H7 (cell line): ENCODE measurements at places on chromosomes 6 and 20.
A peak's percentile ranks its signal among the peaks of the same experiment; 100 is the strongest.

DNA sequence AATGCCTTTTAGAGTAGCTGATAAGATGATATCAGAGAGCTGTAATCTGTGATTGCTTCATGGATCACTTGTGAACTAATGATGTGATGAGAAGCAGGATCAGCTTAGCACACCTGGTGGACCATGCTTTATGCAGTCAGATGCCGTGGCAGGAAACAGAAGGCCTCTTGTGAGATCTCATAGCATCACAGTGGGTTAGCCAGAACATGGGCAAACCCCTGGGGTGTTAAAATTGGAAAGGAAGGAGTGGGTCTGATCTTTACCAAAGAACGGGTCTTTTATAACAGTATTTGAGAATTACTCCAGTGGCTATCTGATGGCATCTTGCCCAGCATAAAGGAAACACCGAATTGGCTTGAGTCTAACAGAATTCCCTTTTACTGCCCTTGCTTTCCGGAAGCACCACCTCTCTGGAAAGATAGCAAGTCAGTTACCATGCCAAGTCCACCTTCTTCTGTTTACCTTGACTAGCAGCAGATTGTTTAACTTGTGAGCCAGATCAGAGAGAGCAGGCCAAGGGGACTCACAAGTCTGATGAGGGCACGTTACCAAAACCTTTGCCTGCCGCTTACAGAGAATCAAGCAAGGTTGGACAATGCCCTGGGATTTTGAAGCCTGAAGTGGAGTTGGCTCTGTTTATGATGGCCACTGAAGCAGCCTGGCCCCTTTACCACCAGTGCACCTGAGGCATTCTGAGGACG lies 20.9 kb upstream of the SRF start:
- DNase-seq = no peak

GRCh38 chr6:119129148-119129967 lies 50.9 kb upstream of the FAM184A start:
- DNase-seq = peak; percentile 46

- no peak for DNase-seq
Observed at GRCh38 chr20:9460518-9460917, 53.9 kb upstream of the LAMP5 start.

DNA sequence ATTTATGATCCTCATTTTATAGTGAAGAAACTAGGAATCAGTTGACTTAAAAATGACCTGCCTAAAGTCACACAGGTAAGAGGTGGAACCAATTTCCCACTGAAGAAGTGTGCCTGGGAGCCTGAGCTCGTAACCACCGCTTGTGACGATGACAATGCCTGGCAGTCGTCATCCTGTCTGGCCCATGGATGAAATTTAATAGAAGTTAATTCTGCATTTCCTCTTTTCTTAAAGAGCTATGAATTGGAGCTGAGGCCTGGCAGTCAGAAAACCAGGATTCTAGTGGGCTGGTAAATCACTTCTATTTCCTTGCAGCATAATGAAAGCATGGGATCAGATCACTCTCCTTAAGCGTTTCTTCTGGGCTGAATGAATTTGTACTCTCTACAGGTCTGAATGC lies 200.0 kb upstream of the SGK1 start:
- DNase-seq = no peak

GRCh38 chr20:13029687-13030375 lies 21.1 kb downstream of the SPTLC3 start:
- no peak for DNase-seq

DNA sequence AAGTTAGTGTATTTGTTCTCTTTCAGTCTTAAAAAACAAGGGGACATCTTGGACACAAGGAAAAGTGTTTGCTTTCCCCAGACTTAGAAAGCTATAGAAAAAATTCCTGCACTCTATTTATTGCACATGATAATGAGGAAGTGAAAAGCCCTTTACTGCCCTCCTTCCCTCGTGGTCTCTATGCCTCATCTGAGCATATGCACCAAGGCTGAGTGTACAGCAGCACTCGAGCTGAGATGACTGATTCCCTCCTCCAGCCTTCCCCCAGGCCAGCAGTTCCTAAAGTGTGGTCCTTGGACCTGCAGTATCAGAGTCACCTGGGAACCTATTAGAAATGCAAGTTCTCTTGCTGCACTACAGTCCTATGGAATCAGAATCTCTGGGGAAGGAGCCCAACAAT lies 14.3 kb upstream of the LAMP5 start:
- DNase-seq = no peak

DNA sequence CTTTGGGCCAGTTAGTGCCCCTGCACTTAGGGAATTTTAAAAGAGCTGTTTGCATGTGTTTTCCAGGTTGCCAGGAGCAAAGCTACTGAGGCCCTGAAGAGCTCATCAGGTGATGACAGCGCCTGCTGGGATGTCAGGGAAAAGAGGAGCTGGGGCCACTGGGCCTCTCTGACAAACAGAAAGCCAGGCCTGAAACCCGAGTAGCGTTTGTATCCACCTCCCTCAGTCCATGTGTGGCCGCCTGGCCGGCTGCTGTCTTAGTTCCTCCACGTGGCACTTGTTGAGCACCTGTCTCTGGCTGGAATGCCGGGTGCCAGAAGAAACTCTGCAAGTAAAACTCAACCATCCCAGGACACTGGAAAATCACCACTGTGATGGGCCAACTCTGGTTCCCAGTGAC lies 601.2 kb downstream of the CDH26 start:
- DNase-seq = peak; percentile 43

- DNase-seq = no peak
Observed at GRCh38 chr6:20924911-20925543, 390.8 kb downstream of the CDKAL1 start.

DNA sequence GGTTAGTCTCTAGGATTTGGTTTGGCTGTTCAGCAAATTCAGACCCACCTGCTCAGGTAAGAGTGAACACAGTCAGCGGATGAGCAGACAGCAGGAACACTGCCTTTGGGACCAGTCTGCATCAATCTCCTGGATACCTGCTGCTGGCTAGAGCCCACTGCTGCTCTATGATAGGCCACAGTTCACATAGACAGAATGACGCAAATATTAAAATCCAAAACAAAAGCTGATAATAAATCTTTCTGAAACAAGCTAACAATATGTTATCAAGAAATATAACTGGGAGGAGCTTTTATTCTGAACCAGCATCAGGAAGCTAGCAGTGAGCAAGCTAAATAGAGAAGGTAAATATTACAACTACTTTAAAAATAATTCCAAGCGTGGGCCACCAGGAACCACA lies at the start of gene TAAR1:
TSS of gene TAAR1 (minus strand) at position 101 of the 400 bp plus-strand sequence. CDS start 13,179 bp downstream, outside the sequence.
- no peak for DNase-seq

- DNase-seq = peak; percentile 74
Observed at GRCh38 chr6:72182337-72183246, 296.2 kb downstream of the RIMS1 start.

DNA sequence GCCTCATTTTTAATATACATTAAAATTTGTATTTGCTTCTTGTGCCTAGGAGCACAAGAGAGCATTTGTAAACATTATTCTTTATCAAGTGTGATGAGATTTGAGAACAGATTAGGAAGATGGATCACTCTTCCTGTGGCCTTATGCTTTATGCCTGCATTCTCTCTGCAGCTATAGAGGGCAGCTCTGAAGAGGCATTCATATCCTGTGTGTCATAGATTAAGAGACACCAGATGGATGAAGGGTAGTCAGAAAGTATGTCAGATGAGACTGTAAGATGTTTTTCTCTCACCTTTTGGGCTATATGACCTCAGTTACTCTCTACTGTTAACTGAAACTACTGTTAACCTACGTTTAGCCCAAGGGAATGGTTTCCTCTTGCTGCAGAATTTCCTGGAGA lies 61.4 kb downstream of the DNAH8 start:
- DNase-seq = no peak

DNA sequence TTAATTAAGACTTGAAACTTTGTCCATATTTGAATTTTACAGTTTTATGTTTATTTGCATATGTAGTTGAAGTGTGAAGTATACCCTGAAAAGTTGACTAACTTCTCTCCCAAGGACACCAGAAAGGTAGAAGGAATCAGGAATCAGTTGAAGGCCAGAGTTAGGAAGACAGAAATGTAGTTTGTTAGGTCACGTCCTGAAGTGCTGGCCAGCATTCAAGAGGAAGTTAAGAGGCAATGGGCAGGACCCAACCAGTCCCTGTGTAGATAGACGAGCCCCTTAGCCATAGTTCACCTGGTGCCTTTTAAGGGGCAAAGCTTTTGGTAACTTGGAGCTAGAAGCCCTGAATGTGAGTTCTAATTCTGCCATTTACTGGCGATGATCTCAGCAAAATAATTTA lies 250.4 kb upstream of the KCNQ5 start:
- DNase-seq = no peak

DNA sequence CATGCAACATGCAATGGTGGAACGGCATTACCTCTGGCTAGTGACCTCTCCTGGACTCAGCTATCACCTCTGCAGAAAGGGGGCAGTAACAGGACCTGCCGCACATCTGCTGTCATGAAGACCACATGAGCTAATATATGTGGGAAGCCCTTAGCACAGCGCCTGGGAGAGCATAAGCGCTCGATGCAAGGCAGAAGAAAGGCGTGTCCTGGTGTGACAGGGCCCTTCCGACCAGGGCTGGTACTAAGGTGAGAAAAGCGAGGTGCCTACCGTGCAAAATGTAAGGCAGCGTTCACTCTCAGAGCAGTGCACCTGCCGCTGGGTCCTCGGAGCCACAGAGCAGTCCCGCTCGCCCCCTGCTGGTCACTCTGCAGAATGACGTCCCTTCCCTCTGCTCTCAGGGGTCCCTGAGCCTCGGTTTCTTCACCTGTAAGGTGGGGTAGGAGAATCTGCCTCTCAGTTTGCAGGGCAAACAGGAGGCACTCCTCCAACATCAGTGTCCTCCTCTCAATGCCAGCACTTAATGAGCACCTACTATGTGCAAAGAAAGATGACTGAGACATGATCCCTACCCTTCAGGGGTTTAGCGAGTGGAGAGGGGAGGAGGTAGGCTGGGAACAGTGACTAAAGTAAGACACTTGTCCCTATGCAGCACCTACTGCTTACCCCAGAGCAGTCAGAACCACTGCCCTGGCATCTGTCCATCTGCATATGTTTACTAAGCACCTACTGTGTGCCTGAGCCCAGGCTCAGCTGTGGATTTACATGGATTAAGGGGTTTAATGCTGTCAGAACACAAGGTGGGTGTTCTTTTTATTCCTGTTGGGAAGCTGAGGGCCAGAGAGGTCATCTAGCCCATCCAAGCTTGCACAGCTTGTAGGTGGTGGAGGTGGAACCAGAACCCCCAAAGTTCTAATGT lies 41.1 kb upstream of the PTGIS start:
- peak; percentile 87 for DNase-seq

DNA sequence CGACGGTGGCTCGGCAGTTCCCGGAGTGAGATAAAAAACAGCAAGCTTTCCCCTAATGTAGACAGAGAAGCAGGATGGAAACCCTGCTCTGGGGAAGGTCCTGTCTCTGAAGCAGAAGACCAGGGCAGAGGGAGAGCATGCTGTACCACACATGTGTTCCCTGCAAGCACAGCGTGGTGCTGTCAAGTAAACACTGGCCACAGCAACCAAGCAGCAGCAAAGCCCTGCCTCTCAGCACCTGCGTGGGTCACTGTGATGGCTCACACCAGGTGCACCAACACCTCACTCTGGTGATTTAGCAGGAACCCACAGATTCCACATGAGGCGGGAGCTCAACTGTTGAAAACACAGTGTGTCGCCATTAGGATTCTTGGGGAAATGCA lies 65.2 kb upstream of the TXNDC5 start:
- no peak for DNase-seq

DNA sequence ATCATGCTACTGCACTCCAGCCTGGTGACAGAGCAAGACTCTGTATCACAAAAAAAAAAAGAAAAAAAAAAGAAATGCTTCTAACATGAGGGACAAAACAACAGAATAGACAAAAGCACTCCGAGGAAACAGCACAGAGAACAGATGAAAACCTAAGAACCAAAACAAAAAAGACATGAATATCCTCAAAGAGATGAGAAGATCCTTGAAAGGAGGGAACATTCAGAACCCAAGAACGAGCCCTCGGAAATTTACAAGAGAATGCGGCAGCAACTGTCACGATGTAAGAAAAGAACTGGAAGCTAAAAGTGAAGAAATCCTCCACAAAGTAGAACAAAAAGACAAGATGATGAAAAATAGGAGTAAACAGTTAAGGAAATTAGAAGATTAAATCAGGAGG lies 21.2 kb downstream of the ADA start:
- DNase-seq = peak; percentile 47

DNA sequence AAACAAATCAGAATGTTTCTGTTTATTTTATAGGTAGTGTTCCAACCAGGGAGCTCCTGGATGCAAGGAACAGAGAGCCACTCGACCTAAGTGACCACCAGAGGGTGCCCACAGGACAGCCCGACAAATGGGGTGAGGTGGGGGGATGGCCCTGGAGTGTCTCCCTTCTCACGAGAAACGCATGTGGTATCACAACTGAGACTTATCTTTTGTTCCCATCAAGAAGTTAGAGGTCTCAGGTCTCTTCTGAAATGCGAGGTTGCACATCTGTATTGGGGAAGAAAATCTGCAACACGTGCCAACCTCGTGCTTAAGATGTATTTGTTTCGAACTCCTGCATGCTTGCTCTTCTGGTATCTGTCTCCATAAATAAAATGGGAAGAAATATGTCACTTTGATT lies 104.0 kb downstream of the ISM1 start:
- DNase-seq = peak; percentile 62

DNA sequence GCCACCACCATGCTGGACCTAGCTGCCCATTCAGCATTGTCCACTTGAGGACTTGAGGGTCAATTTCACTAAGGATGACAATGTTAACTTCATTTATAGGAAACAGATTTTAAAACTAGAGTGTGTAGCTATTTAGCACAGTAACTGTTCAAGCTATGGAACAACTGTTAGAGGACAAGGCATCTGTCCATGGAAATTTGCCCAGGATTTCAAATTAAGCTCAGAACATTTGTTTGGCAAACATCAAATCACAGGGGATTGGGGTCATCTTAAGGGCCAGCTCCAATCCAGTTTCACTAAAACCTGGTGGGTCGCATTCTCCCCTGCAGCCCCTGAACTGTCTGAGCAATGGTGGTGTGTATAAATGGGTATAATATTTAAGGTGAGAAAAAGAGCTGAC lies 35.1 kb downstream of the PM20D2 start:
- no peak for DNase-seq

DNA sequence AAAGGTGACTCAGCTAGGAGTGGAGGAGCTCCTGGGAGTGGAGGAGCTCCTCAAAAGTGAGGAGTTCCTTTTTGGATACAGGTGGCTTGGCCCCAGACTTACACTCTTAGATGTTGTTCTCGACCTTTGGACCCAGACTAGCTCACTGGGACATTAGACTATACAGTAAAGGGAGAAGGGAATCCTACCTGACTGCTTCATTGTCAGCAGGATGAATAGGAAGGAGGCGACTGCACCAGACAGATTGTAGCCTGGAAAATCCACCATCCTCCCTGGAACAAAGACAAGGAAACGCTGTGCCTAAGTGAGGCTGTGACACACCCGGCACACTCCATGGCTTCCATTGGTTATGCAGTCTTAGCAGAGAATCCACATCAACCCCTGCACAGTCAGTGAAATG lies at the start of gene BTNL2:
TSS of gene BTNL2 (minus strand) at position 325 of the 400 bp plus-strand sequence. CDS start at position 267, 58 bp downstream.
- DNase-seq = no peak
